Mesothelial cell of epicardium (in vitro differentiated cells): ENCODE measurements at places on chromosomes 5 and 9.

- peaks cover 22% of the 10 kb centered on the region for H3K4me1 ChIP-seq
- peaks cover 8% of the 10 kb centered on the region for H3K36me3 ChIP-seq
Measured at GRCh38 chr5:129367883-129368282, 92.2 kb upstream of the ADAMTS19 start.

DNA sequence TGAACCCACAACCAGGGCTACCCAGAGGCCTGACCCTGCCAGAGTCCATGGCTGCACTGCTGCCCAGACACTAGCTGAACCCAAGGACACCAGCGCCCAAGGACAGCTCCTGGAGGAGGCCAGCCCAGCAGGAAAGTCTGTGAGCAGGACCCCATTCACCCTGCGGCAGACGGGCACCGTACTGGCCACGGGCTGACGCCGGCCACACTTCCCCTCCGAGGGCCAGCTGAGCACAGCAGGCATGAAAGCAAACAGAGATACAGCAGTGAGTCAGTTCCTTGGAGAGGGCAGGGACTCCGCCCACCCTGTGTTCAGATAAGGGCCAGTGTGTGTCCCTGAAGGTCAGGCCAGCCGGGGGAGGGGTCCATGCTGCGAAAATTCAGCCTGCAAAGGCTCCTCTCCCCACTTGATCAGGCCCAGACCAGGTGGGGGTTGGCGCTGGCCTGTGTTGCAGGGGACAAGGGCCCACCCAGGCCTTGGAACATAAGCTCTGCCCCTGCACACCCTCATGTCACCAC lies 3.2 kb downstream of the RNF208 start:
- H3K27me3 ChIP-seq: peaks cover 2% of the 10 kb centered on the region
- no peak for DNase-seq
- H3K36me3 ChIP-seq: no peaks in the 10 kb centered on the region
- peaks cover 6% of the 10 kb centered on the region for H3K4me1 ChIP-seq
- no peak overlapping the region for H3K27ac ChIP-seq

DNA sequence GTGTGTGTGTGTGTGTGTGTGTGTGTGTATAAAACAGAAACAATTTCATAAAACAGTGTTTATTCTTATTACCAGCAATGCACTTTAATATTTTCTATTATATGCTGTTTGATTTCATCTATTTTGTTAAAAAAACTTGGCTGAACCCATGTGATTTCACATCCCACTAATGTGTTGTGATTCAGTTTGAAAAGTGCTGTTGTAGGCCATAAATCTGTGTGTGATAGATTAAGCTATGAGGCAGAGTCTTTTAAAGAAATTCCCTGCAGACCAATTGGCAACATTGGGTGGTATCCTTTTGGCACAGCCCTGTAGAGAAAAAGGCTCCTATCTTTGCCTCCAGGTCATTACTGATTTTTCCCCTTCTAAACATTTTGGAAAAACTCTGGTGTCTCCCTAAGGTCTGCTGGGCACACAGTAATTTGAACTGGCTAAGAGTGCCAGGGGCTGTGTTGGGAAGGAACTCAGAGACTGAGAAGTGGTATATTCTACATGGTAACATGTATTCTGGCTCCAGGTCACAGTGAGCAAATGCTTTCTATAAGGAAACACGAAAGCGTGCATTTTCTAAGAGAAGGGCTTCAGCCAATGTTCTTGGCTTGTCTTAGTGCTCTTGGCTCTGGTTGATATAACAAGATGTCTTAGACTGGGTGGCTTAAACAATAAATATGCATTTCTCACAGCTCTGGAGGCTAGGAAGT lies 4.5 kb downstream of the CAMK4 start:
- H3K27me3 ChIP-seq: peaks cover 43% of the 10 kb centered on the region
- DNase-seq: no peak
- H3K4me3 ChIP-seq: no peak overlapping the region
- peaks cover 9% of the 10 kb centered on the region for H3K4me1 ChIP-seq
- H3K36me3 ChIP-seq: peaks cover 1% of the 10 kb centered on the region

GRCh38 chr5:60978968-60979367 lies 34.0 kb downstream of the NDUFAF2 start:
- H3K4me3 ChIP-seq: no peak overlapping the region
- no peak overlapping the region for H3K27ac ChIP-seq
- DNase-seq: no peak
- H3K27me3 ChIP-seq: no peaks in the 10 kb centered on the region

DNA sequence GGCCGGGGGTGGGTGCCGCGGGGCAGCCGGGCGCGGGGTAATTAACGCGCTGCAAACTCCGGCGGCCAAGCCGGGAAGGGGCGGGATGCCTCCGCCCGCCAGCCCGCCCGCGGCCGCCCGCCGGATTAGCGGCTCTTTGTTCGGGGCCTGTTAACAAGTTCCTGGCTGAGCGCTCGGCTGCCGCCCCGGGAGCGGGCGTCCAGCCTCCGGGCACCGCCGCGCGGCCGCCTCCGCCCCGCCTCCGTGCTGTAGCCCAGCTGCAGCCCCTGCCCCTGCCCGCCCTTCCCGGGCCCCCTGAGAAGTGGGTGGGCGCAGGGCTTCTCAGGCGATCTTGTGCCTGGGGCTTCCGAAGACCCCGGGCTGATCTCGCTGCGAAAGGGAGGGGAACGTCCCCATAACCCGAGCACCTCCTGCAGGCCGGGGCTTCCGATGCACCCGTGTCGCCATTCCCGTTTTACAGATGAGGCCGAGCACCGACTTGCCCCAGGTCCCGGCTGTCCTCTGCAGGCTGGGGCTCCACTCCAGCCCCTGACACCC lies 7.5 kb downstream of the UNC5A start:
- H3K4me1 ChIP-seq: peaks cover 4% of the 10 kb centered on the region
- H3K4me3 ChIP-seq: peak overlapping the region; percentile 50
- no peak overlapping the region for H3K27ac ChIP-seq
- no peaks in the 10 kb centered on the region for H3K36me3 ChIP-seq
- H3K27me3 ChIP-seq: peaks cover 93% of the 10 kb centered on the region
- no peak for DNase-seq

GRCh38 chr9:13427587-13427986 lies 148.1 kb upstream of the MPDZ start:
- no peaks in the 10 kb centered on the region for H3K36me3 ChIP-seq
- no peak for DNase-seq
- H3K4me3 ChIP-seq: no peak overlapping the region

- H3K27me3 ChIP-seq: peaks cover 2% of the 10 kb centered on the region
- H3K27ac ChIP-seq: no peak overlapping the region
- DNase-seq: no peak
- H3K4me3 ChIP-seq: no peak overlapping the region
Measured at GRCh38 chr5:163695830-163696578, 190.6 kb downstream of the MAT2B start.

- no peaks in the 10 kb centered on the region for H3K4me1 ChIP-seq
- H3K36me3 ChIP-seq: peaks cover 45% of the 10 kb centered on the region
- H3K27me3 ChIP-seq: no peaks in the 10 kb centered on the region
- no peak overlapping the region for H3K4me3 ChIP-seq
Measured at GRCh38 chr5:62369039-62369438, 34.7 kb downstream of the DIMT1 start.

DNA sequence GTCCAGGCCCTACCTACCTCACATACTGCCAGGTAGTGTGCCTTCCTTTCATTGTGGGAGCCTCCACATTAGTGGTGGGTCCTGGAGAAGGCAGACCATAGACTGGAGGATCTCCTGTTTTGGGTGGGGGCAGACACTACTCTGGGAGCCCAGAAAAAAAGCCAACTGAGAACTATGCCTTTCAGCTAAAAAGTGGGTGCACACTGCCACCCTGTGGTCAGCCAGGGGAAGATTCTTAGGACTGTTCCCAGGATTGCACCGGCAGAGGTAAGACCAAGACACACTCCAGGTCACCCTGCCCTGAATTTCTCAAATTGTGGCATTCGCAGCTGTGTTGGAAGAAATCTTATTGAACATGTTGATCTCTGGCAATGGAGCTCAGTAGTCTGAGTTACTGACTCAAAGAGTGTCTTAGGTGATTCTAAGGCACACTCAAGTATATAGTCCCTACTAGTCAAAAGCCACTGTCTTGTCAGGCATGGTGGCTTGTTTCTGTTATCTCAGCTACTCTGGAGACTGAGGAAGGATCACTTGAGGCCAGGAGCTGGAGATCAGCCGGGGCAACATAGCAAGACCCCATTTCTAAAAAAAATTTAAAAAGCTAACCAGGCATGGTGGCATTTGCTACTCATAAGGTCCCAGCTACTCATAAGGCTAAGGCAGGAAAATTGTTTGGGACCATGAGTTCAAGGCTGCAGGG lies 3.6 kb downstream of the SIGMAR1 start:
- H3K27me3 ChIP-seq: peaks cover 38% of the 10 kb centered on the region
- peaks cover 28% of the 10 kb centered on the region for H3K4me1 ChIP-seq
- no peak overlapping the region for H3K27ac ChIP-seq
- H3K4me3 ChIP-seq: no peak overlapping the region

GRCh38 chr5:116303340-116303739 lies 218.5 kb downstream of the COMMD10 start:
- peaks cover 31% of the 10 kb centered on the region for H3K4me1 ChIP-seq
- DNase-seq: no peak
- H3K36me3 ChIP-seq: peaks cover 56% of the 10 kb centered on the region

GRCh38 chr5:33969572-33970452 lies 14.7 kb downstream of the SLC45A2 start:
- H3K4me3 ChIP-seq: no peak overlapping the region
- H3K36me3 ChIP-seq: no peaks in the 10 kb centered on the region
- no peak overlapping the region for H3K27ac ChIP-seq
- H3K4me1 ChIP-seq: peaks cover 7% of the 10 kb centered on the region

GRCh38 chr5:102875721-102876123 lies 120.6 kb downstream of the PAM start:
- no peak overlapping the region for H3K4me3 ChIP-seq
- H3K27me3 ChIP-seq: no peaks in the 10 kb centered on the region
- H3K4me1 ChIP-seq: no peaks in the 10 kb centered on the region
- no peak overlapping the region for H3K27ac ChIP-seq
- H3K36me3 ChIP-seq: peaks cover 2% of the 10 kb centered on the region
- no peak for DNase-seq

DNA sequence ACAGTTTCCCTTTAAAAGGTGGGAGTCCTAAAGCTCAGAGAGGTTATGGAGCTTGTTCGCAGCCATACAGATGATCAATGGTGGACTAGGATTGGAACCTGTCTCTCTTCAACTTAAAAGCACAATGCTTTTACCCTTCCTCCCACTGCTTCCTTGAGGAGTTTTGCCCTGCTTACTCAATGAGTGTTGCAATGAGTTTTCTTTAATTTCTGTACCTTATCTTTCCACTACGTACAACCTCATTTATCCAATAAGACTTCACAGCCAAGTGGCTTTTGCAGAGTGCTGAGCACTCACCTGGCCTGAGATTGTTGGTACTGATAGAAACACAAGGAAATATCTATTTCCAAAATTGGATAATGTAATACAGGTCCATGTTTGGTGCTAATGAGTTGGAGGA lies 64.7 kb upstream of the ANKRD55 start:
- H3K27me3 ChIP-seq: no peaks in the 10 kb centered on the region
- H3K4me1 ChIP-seq: peaks cover 2% of the 10 kb centered on the region
- H3K27ac ChIP-seq: no peak overlapping the region
- no peak for DNase-seq

- DNase-seq: no peak
- no peaks in the 10 kb centered on the region for H3K36me3 ChIP-seq
- H3K27ac ChIP-seq: no peak overlapping the region
Measured at GRCh38 chr5:174981416-174981815, 257.0 kb downstream of the MSX2 start.

GRCh38 chr9:12860998-12861397 lies 86.2 kb downstream of the LURAP1L start:
- H3K4me1 ChIP-seq: peaks cover 50% of the 10 kb centered on the region
- no peak for DNase-seq
- H3K4me3 ChIP-seq: no peak overlapping the region
- H3K27me3 ChIP-seq: no peaks in the 10 kb centered on the region

- H3K36me3 ChIP-seq: no peaks in the 10 kb centered on the region
- peaks cover 2% of the 10 kb centered on the region for H3K4me1 ChIP-seq
- DNase-seq: no peak
Measured at GRCh38 chr9:106069241-106069640, 374.9 kb downstream of the TMEM38B start.

GRCh38 chr5:95350631-95351030 lies 40.5 kb upstream of the FAM81B start:
- H3K4me3 ChIP-seq: no peak overlapping the region
- peaks cover 2% of the 10 kb centered on the region for H3K4me1 ChIP-seq
- H3K27me3 ChIP-seq: no peaks in the 10 kb centered on the region
- no peak overlapping the region for H3K27ac ChIP-seq

DNA sequence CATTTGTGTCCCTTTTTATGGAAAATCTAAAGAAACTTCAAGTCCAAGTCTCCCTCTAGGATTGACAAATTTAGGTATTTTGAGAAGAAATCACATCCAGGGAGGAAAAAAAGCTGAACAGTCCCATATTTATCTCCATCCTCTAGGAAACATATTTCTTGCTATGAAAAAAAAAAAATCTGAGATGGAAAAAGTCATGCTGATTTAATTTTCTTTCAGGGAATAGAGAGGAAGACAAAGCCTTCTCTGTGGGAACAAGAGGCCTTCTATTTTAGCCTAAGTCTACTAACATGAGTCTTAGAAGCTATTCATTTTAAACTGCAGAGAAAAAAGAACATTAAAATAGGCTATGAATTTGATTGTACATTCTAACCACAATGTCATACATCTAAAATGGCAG lies 63.1 kb upstream of the CDK5RAP2 start:
- no peak for DNase-seq
- H3K27me3 ChIP-seq: no peaks in the 10 kb centered on the region
- H3K4me3 ChIP-seq: no peak overlapping the region

GRCh38 chr5:38562444-38563210 lies 6.2 kb upstream of the LIFR start:
- H3K27ac ChIP-seq: no peak overlapping the region
- no peak for DNase-seq
- H3K36me3 ChIP-seq: no peaks in the 10 kb centered on the region
- H3K4me1 ChIP-seq: peaks cover 9% of the 10 kb centered on the region
- no peak overlapping the region for H3K4me3 ChIP-seq

DNA sequence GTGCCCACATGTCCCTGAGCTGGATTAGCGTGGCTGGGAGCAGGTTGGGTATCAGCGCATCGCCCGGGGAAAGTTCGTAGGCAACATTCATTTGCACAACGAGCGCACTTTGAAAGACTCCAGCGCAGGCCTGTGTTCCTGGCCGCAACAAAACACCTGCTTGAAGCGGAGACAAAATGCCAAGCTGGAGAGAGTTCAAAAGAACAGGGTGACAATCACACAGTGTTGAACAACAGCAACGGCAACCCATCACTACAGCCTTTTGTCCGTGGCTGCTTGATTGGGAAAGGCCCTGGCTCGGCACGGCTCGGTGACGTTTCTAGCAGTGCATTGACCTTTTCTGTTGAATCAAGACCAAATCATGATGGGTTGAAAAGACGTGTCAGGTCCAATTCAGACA lies 336.3 kb downstream of the IRX1 start:
- H3K4me3 ChIP-seq: no peak overlapping the region
- H3K4me1 ChIP-seq: no peaks in the 10 kb centered on the region
